CD8-positive, alpha-beta memory T cell (primary cell): ENCODE measurements at places on chromosomes 16 and 17. TPM values are rescaled to one million over a fixed set of nuclear protein-coding genes. Genes with fewer than 3 reads are reported as not detected.

NPIPB2 gene
- 1.3 TPM for polyA plus RNA-seq

FSCN2 gene
- not detected for polyA plus RNA-seq

ICAM2 gene
- polyA plus RNA-seq, result 301 TPM

KCNJ18 gene
- not detected for polyA plus RNA-seq

TAT gene
- 0.06 TPM for polyA plus RNA-seq

ZNF597 gene
- 1.3 TPM for polyA plus RNA-seq

RSAD1 gene
- polyA plus RNA-seq, result 66.4 TPM

MYH2 gene
- not detected for polyA plus RNA-seq

CCDC78 gene
- 0.53 TPM for polyA plus RNA-seq

CBFB gene
- 100 TPM for polyA plus RNA-seq

HSD17B1 gene
- 0.48 TPM for polyA plus RNA-seq

CRYBA1 gene
- not detected for polyA plus RNA-seq

ASPHD1 gene
- not detected for polyA plus RNA-seq

GOT2 gene
- 81.1 TPM for polyA plus RNA-seq

SLC5A11 gene
- not detected for polyA plus RNA-seq

WFIKKN1 gene
- 0.09 TPM for polyA plus RNA-seq

ACADVL gene
- polyA plus RNA-seq, result 109 TPM

KRT36 gene
- not detected for polyA plus RNA-seq

CCL17 gene
- not detected for polyA plus RNA-seq

TEX19 gene
- not detected for polyA plus RNA-seq

KRTAP3-1 gene
- not detected for polyA plus RNA-seq

PFN1 gene
- 2,601 TPM for polyA plus RNA-seq

HEXIM1 gene
- 5.6 TPM for polyA plus RNA-seq

SNX20 gene
- polyA plus RNA-seq, result 61.7 TPM

ZG16 gene
- polyA plus RNA-seq, result not detected

RUNDC3A gene
- not detected for polyA plus RNA-seq

SLC9A5 gene
- not detected for polyA plus RNA-seq

SCGB1C2 gene
- polyA plus RNA-seq, result not detected

NTN1 gene
- not detected for polyA plus RNA-seq

GJC1 gene
- not detected for polyA plus RNA-seq

EFNB3 gene
- polyA plus RNA-seq, result not detected

CCL4 gene
- polyA plus RNA-seq, result 161 TPM

CNTNAP4 gene
- polyA plus RNA-seq, result not detected

CASKIN1 gene
- not detected for polyA plus RNA-seq

TELO2 gene
- polyA plus RNA-seq, result 14.0 TPM

KRT20 gene
- not detected for polyA plus RNA-seq

CCL16 gene
- polyA plus RNA-seq, result not detected
